ENCODE measurements at places on chromosomes 12 and 14.

DNA sequence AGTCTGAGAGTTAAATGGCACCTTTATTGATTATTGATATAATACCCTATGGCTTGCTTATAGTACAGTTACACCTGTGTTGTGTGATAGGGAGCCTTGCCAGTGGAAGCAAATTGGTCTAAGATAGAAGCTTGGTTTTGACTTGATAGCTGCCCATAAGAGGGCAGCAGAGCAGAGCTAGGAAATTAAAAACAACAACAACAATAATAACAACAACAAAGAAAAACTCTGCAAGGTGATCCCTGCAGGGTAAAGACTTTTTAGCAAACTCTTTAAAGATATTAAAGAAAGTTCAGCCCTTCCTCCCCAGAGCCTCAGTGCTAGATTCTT is 18.0 kb upstream of the RNASE10 start:
- DNase-seq: no peak

DNA sequence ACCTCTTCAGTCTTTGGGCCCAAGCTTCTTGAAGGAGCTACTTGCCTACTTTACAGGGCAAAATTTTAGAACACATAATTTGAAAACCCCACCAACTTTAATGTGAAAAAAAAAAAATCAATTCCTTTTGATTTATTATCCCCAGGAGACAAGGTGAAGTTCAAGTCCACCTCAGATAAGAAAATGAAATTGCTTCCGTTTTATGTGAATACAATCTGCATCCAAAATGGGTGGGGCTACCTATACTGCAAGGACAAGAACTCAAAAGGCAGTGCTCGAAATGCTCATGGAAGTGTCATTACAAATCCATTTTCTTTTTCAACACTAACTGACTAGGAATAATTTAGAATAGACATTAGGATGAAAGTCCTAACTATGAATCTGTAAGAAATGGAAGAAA is 45.7 kb downstream of the SSPN start:
- no peak for DNase-seq

- DNase-seq: no peak
These were observed 21.5 kb upstream of the SLC25A3 start for GRCh38 chr12:98572010-98572409.

DNA sequence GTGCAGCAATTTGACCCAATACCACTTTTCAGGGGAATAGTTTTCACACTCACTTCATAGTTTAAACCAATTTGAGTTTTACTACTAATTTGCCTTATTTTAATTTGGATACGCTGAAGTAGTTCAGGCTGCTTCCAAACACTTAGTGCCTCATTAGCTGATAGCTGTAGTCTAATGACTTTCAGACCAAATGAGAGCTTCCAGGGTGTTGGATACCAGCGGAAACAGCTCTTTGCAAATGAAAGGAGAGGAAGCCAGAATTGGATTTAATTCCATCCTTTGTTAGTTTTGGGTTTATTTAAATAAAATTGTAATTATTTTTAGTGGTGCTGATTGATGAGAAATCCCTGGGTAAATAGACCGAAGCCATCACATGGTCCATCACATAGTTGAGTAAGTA is 158.3 kb upstream of the SEL1L start:
- DNase-seq: no peak

- no peak for DNase-seq
These were observed 45.0 kb upstream of the CCDC91 start for GRCh38 chr12:28145216-28145615.

DNA sequence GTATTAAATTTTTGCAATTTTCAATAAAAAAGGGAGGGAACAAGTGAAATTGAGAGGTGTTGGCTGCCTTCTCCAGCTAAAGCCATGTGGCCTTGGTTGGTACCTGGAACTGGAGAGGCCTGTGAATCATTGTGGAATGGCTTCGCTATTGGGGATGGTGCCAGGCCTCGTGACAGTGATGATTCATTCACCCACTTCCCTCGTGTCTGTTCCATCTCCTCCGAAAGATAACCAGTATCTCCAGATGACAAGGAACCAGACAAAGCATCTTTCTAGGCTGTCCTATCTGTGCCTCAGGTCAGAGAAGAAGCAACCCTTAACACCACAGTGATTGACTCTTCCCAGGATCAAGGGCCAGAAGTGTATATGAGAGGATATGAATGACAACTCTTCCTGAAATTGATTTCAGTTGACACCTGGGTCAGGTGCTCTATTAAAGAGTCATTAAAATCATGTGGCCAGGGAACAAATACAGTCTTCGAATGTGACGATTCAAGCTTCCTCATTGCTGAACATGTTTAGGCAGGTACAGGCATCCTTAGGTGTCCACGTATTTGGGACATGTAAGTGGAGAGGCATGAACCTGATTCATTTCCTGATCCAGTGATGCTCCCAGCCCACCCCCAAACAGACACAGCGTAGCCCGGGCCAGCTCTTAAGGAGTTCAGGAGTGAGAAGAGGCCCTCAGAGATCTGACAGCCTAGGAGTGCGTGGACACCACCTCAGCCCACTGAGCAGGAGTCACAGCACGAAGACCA is at the start of gene RNASE7:
TSS of gene RNASE7 (plus strand) at position 687 of the 758 bp plus-strand sequence. CDS start 631 bp downstream, outside the sequence.
- peak; percentile 49 for DNase-seq

DNA sequence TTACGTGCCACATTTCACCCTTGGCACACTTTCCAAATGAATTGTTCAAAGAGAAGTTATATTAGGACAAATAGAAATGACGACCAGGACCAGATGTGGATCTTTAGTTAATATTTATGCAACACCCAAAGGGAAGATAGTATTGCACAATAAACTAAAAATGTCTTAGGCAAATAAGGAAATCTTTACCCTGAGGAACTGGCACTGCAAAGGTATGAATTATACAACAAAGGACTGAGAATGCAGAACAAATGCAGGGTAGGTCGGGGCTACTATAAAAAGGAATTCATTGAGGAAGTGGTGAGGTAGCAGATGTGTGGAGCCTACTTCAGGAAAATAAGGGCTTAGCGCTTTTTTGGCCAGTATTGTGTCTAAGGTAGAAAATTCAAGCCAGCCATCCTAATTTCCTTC is 3.9 kb upstream of the TMTC2 start:
- DNase-seq: no peak

GRCh38 chr12:57740656-57741412 is 2.3 kb upstream of the AGAP2 start:
- DNase-seq: peak; percentile 47

DNA sequence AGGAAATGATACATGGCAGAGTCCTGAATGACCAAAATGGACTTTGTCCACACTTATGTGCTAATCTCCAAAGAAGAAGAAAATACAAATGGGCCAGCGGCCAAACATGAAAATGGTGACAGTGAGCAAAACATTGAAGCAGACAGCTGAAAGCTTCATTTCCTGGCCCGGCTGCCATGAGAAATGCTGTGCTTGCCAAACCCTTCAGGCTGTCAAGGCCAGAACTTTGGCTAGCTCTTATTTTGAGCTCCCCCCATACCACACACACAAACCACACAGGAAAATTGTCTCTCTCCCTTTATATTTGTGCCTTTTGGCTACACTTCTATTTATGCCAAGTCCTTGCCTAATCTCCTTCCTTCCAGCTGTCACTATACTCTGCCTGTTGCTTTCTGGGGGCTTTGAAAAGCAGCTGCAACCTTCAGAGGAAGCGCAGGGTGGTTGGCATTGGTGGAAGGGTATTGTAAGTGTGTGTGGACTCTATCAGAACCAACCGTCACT is 323.8 kb downstream of the RAD51B start:
- DNase-seq: peak; percentile 83

- no peak for DNase-seq
These were observed 23.7 kb upstream of the CERS5 start for GRCh38 chr12:50190859-50191258.

- DNase-seq: no peak
These were observed 13.9 kb downstream of the ALDH2 start for GRCh38 chr12:111780615-111781014.

- no peak for DNase-seq
These were observed 4.2 kb downstream of the DDX51 start for GRCh38 chr12:132139912-132140311.

- no peak for DNase-seq
These were observed 7.5 kb downstream of the MAP3K9 start for GRCh38 chr14:70801836-70802235.

DNA sequence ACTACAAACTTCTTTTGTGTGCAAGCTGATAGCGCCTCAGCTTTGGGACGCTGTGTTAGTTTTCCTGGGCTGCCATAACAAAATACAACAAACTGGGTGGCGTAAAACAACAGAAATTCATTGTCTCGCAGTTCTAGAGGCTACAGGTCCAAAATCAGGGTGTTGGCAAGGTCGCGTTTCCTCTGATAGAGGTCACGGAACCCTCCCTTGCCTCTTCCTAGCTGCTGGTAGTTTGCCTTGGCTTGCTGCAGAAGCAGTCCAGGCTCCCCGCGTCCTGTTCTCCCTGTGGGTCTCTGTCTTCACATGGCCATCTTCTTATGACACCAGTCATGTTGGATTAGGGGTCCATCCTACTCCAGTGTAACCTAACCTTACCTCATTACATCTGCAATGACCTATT is 32.8 kb upstream of the PTGR2 start:
- no peak for DNase-seq

DNA sequence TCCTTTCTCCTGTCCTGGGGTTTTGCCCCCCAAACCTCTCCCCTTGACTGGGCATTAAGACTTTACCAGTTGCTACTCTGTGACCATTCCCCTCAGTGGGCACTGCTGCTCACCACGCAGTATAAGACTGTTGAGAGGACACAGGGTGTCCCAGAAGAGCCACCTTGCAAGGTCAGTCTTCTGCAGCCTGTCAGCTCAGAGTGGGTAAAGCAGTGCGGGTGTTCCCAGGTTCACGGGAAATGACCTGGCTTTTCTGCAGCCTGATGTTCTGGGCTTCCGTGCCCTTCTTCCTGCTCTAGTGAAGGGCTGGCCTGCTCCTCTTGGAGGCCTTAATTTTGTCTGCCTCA is 34.2 kb downstream of the KCNA1 start:
- DNase-seq: no peak

DNA sequence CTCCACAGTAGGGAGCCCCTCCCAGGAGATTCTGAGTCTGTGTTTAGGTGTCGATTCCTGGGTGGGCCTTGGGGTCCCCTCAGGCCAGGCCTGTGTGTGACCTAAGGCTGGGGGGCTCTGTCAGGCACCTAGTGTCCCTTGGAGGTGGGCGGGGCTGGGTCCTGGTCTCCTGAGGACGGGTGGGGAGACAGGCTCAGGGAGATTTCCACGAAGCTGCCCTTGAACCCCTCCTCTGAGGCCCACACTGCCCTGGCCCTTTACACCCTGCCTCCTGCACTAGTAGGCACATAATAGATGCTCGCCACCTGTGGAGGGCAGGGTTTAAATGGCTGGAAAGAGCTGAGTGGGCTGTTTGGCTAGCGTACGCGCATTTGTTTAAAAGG is 32.9 kb downstream of the MEG3 start:
- no peak for DNase-seq

DNA sequence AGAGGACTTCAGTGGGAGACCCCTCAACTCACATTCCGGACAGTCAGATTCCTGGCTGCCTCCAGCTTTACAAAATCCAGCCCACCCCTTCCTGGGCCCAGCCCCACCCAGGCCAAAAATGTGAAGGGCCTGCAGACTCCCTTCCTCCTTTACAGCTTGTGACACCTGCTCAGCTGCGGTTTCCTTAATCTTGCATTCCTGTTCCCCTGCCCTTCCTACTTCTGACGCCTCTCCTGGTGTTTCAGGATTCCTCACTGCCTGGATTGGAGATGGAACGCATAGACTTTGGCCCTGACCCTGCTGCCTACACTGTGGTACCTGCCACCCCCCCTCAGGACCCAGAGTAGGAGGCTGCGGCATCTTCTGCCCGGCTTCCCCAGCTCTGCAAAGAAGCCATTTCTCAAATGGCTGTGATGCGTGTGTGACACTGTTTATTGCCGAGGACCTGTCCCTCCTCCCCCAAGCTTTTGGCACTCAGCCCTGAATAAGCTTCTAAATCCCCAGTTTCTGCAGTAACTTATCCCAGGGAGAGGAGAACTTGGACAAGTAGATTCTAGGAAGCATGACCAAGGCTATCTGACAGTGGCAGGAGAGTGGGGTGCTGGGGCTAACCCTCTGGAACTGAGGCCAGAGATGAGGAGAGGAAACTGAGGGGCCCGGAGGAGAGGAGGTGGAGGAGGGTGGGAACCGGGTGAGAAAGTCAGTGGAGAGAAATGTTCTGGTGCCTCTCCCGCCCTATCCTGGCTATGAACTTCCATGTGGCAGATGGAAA is 24.9 kb upstream of the BCDIN3D start:
- DNase-seq: no peak

DNA sequence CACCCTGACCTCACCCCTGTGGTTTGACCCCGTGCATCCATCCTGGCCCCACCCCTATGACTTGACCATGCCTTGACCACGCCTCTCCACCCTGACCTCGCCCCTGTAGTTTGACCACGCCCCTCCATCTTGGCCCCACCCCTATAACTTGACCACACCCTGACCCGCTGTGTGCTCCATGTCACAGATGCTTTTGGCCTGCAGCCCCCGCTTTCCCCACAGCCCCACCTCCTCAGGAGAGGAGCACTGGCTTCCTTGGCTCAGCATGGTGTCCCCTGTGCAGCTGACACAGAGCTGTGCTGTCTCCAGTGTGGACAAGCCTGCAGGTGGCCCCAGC is 269.9 kb upstream of the SFSWAP start:
- no peak for DNase-seq

- no peak for DNase-seq
These were observed 124.6 kb downstream of the BCL11B start for GRCh38 chr14:99147366-99147740.

DNA sequence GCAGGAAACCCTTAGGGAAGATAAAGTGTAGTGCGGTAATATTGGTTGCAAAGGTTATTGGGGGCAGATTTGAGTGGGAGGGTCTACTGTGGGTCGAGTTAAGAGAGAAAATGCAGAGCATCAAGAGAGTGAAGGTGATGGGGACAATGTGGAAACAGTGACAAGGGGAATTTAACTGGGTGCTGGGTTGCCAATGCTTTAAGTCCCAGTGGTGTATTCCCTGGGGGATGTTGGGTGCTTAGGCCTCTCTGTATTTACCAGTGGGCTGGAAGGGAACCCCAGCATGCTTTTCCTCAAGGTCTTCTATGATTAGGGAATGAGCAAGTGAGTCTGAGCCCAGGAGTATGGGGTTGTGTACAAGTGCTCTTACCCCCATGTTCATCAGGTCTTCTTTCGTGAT is 10.6 kb downstream of the BCAT1 start:
- DNase-seq: no peak

- no peak for DNase-seq
These were observed 202.7 kb downstream of the FBXL14 start for GRCh38 chr12:1391722-1392121.

DNA sequence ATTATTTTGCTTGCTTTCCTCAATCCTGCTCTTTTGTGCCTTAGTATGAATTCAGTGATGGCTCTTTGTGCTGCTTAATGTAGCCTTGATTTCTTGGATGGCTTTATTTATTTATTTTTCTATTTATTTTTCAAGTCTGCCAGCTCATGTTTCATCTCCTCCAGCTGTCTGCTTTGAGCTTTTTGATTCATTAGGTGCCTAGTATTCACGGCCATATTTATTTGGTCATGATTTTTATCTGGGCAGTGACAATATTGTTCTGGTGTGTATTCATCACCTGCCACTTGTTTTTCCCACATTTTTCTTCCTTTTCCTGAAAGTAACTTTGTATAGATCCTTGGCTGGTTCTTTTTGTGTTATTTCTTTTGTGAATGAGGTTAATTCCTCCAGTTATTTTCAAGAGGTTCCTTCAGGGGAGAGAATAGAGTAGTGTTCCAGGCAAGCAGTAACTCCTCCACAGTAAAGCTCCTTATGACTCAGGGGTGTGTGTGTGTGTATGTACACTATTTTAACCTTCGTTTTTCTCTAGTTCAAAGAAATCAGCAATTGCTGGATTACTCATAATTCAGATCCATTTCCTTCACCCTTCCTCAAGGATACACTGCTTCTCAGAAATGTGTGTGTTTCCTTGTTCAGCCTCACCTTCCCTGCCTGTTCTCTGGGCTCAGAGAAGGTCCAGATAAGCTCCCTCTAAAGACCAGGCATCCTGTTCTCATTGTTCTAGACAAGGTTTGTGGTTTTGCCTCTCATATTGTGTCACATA is 51.6 kb upstream of the PMCH start:
- DNase-seq: no peak

Measured in Daoy (cell line).